ENCODE measurements at places on chromosomes 6 and 20. TPM values are rescaled to one million over a fixed set of nuclear protein-coding genes. Genes with fewer than 3 reads are reported as not detected.

Gene SAPCD1
- total RNA-seq: 16.6 TPM

Gene OR2B6
- not detected for total RNA-seq

Gene RBBP8NL
- not detected for total RNA-seq

Gene VGLL2
- not detected for total RNA-seq

Gene TUBB1
- total RNA-seq: not detected

Gene CRISP3
- total RNA-seq: not detected

Gene DNAH8
- total RNA-seq: 0.02 TPM

Gene NOX3
- total RNA-seq: not detected

Gene ARFGEF3
- 0.11 TPM for total RNA-seq

Gene SMAP1
- total RNA-seq: 39.9 TPM

Gene MYBL2
- total RNA-seq: 102 TPM

Gene FAM217A
- total RNA-seq: not detected

Gene WFDC10B
- not detected for total RNA-seq

Gene PPP1R3G
- not detected for total RNA-seq

Gene SLPI
- total RNA-seq: not detected

Gene GJA1
- 0.07 TPM for total RNA-seq

Gene THBS2
- not detected for total RNA-seq

Gene OR12D3
- total RNA-seq: not detected

Gene NFATC2
- total RNA-seq: 63.6 TPM

Gene ERVFRD-1
- 0.07 TPM for total RNA-seq

Gene SPDEF
- total RNA-seq: not detected

Gene PACRG
- total RNA-seq: not detected
